ENCODE measurements at places on chromosomes 7 and 10.

DNA sequence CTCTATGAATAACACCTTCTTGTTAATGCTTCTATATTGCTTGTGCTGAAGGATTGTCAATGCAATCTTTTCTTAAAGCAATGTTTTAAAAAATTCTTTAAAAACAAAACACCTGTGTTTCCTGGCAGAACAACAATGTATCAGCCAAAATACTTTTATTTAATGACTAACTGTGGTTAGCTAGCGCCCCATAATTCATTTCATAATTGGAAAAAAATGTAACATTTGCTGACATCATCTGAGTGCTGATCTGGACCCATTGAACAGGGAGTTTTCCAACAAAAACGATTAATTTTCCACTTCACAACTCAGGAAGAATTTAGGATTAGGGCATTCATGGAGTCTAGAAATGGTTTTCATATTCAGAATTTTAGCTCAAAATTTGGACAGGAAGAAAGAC is 137.6 kb upstream of the CDK6 start:
- no peak overlapping the region for H3K4me3 ChIP-seq
- no peaks in the 10 kb centered on the region for H3K27me3 ChIP-seq
- no peaks in the 10 kb centered on the region for H3K36me3 ChIP-seq
- DNase-seq = no peak
- H3K4me1 ChIP-seq = no peaks in the 10 kb centered on the region

GRCh38 chr7:152313831-152314604 is 121.8 kb downstream of the KMT2C start:
- peak overlapping the region; percentile 65 for H3K27ac ChIP-seq
- DNase-seq = peak; percentile 84
- H3K4me1 ChIP-seq = peaks cover 46% of the 10 kb centered on the region
- H3K27me3 ChIP-seq = no peaks in the 10 kb centered on the region

DNA sequence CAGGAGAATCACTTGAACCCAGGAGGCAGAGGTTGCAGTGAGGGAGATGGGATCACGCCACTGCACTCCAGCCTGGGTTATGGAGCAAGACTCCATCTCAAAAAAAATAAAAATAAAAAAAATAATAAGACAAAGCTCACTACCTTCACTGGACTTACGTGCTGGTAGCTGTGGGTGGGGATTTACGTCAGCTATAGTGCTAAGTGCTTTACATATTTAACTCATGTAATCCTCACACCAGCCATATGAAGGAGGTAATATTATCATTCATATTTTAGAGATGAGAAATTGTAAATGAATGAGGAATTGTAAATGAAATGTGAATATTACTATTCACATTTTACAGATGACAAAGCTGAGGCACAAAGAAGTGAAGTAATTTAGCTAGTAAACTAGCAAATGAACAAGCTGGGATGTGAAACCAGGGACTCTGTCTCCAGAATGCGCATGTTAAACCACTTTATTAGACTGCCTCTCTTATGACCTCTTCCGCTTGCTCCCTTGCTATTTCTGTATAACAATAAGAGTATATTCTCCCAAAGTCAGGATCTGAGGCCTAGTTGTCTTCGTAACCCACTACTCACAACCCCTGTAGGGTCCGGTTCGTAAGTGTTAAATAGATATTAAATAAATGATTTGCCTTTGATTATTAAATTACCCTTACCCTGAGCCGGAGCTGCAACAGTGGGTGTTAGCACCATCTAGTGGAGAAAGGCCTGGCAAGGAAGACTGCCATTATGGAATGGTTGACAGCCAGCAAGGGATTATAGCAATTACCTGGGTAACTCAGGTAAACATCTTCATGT is 70.2 kb downstream of the HTR7 start:
- H3K4me3 ChIP-seq = no peak overlapping the region
- no peaks in the 10 kb centered on the region for H3K36me3 ChIP-seq
- H3K27me3 ChIP-seq = no peaks in the 10 kb centered on the region
- H3K27ac ChIP-seq = no peak overlapping the region

DNA sequence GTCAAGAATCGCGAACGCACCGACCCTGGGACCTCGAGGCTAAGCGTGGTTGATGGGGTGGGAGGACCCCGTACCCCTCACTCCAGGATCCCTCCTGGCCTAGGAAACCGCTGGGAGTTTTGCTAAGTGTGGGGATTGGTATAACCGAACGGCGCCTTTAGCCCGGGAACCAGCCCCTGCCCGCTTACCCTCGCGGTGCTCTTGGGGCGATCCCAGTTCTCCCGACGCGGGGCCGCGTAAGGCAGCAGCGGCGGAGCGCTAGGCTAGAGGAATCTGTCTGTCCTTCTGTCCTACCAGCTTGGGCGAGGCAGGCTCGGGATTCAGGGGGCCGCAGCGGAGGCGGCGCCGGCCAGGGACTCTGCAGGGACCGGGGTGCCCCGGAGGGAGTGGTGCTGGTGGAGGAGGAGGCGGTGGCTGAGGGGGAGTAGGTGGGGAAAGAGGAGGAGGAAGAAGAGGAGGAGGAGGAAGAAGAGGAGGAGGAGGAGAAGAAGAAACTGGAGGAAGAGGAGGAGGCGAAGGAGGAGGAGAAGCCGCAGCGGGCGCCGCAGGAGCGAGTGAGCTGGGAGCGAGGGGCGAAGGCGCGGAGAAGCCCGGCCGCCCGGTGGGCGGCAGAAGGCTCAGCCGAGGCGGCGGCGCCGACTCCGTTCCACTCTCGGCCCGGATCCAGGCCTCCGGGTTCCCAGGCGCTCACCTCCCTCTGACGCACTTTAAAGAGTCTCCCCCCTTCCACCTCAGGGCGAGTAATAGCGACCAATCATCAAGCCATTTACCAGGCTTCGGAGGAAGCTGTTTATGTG is 439 bp upstream of the EMX2 start:
- H3K4me3 ChIP-seq = no peak overlapping the region
- H3K27ac ChIP-seq = no peak overlapping the region
- no peaks in the 10 kb centered on the region for H3K4me1 ChIP-seq
- no peaks in the 10 kb centered on the region for H3K27me3 ChIP-seq
- DNase-seq = no peak

- no peak overlapping the region for H3K4me3 ChIP-seq
- H3K27me3 ChIP-seq = no peaks in the 10 kb centered on the region
- no peak for DNase-seq
- H3K36me3 ChIP-seq = no peaks in the 10 kb centered on the region
- H3K4me1 ChIP-seq = no peaks in the 10 kb centered on the region
These were observed 484.8 kb upstream of the ANKRD30A start for GRCh38 chr10:36640626-36641025.

DNA sequence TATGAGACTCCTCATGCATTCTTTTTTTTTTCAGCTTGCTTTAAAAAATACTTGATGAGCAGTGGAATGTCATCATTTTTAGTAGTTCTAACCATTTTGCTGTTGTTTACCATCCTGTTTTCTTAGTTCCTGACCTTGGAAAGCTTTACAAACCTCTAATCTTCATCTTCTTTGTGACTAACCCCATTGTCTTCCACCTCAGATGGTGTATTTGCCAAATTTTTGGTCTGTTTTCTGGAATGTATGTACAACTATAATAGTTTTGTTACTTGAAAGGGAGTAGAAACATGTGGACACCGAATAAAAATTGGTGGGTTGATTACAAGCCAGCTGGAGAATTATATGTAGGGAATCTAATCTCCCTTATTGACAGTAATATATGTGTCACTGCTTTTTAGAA is 172.7 kb downstream of the SND1 start:
- no peak for DNase-seq
- H3K27ac ChIP-seq = peak overlapping the region; percentile 76
- H3K36me3 ChIP-seq = 0 out of 2 replicates have a peak, but pooled peaks cover 3% of the 10 kb centered on the region
- H3K4me1 ChIP-seq = peaks cover 76% of the 10 kb centered on the region
- H3K27me3 ChIP-seq = no peaks in the 10 kb centered on the region

- H3K36me3 ChIP-seq = no peaks in the 10 kb centered on the region
- no peak overlapping the region for H3K27ac ChIP-seq
- no peaks in the 10 kb centered on the region for H3K4me1 ChIP-seq
- DNase-seq = no peak
- H3K4me3 ChIP-seq = no peak overlapping the region
- no peaks in the 10 kb centered on the region for H3K27me3 ChIP-seq
These were observed 260.3 kb upstream of the MINDY3 start for GRCh38 chr10:16120563-16120962.

- no peaks in the 10 kb centered on the region for H3K27me3 ChIP-seq
- H3K27ac ChIP-seq = no peak overlapping the region
- no peaks in the 10 kb centered on the region for H3K36me3 ChIP-seq
- DNase-seq = no peak
- H3K4me1 ChIP-seq = no peaks in the 10 kb centered on the region
These were observed 625.8 kb upstream of the SORCS1 start for GRCh38 chr10:107790271-107790670.

GRCh38 chr7:51647931-51648351 is 331.3 kb upstream of the COBL start:
- no peaks in the 10 kb centered on the region for H3K27me3 ChIP-seq
- no peaks in the 10 kb centered on the region for H3K4me1 ChIP-seq
- no peak for DNase-seq
- H3K4me3 ChIP-seq = no peak overlapping the region
- no peaks in the 10 kb centered on the region for H3K36me3 ChIP-seq
- no peak overlapping the region for H3K27ac ChIP-seq

DNA sequence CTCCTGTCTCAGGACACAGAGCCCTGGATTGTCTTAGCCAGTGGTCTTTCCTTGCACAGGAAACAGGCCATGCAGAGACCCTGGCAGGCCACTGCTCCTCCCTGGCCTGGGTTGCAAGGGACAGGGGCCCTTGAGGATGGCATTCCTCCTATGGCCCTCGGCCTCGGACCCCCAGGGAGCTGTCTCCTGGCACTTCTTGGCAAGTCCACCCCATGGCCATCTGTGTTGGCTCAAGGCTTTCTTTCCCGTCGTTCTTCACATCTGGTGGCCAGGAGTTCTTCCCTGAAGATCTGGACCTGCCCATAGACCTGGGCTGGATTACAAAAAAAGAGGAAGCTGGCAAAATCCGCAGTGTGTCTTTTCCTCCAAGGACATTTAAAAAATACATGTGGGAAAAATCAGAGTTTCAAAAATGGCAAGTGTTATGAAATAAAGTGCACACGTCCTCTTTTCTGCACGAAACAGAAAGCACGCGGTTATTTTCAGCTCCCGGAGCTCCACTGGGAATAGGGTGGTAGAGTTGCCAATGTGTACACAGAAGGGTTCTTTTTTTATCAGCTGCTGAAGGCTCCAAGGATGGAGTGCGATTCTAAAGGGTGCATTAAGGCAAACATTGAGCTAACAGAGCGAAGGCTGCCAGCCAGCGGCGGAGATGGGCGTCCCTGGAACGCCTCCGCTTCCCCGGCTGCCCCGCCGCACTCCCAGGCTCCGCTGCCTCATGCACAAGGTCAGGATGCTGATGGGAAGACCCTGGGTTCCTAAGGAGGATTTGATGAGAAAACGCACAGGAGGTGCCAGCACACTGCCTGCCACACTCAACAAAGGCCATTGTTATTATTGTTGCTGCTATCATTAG is 62.8 kb upstream of the FAM20C start:
- no peaks in the 10 kb centered on the region for H3K4me1 ChIP-seq
- no peak for DNase-seq
- H3K27ac ChIP-seq = no peak overlapping the region
- H3K4me3 ChIP-seq = no peak overlapping the region

GRCh38 chr7:108034586-108034985 is 31.6 kb upstream of the LAMB1 start:
- H3K27ac ChIP-seq = no peak overlapping the region
- H3K27me3 ChIP-seq = no peaks in the 10 kb centered on the region
- no peaks in the 10 kb centered on the region for H3K36me3 ChIP-seq

GRCh38 chr7:71243736-71244410 is 111.9 kb downstream of the GALNT17 start:
- H3K27me3 ChIP-seq = no peaks in the 10 kb centered on the region

DNA sequence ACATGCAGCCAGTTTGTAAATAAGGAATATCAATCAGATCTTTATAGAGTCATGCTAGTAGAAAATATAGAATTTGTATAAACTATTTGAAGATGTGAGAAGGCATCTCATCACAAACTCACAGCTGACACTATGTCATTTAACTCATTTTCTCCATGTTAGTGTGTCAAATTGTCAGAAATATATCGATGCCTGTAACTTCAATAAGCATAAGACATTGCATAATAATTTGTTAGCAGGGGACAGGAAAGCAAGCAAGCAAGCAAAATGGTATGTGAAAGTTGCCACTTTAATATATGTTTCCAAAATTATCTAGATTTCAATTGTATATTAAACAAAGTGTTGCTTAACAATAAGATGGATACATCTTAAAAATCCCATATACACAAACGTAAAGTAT is 571.0 kb downstream of the ARL4A start:
- H3K4me3 ChIP-seq = no peak overlapping the region
- H3K27ac ChIP-seq = no peak overlapping the region
- no peaks in the 10 kb centered on the region for H3K4me1 ChIP-seq
- no peaks in the 10 kb centered on the region for H3K36me3 ChIP-seq
- no peaks in the 10 kb centered on the region for H3K27me3 ChIP-seq

DNA sequence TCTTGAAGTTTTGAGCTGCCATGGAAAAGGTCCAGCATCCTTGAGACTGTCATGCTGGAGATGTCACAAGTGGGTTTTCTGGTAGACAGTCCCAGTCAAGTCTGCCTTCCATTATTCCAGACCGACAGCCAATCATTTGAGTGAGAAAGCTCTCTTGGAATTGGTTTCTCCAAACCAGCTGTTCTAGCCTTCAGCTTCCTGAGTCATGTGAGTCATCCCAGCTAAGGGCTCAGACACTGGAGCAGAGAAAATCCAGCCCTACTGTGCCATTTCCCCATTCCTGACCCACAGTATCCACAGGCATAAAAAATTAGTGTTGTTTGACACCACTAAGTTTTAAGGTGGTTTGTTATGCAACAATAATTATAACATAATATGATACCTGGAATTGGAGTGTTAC is 219.0 kb downstream of the ADRA2A start:
- H3K27ac ChIP-seq = no peak overlapping the region
- H3K4me3 ChIP-seq = no peak overlapping the region
- no peaks in the 10 kb centered on the region for H3K36me3 ChIP-seq
- no peaks in the 10 kb centered on the region for H3K27me3 ChIP-seq

- H3K4me1 ChIP-seq = no peaks in the 10 kb centered on the region
- DNase-seq = no peak
- no peak overlapping the region for H3K4me3 ChIP-seq
- H3K27ac ChIP-seq = no peak overlapping the region
- H3K27me3 ChIP-seq = no peaks in the 10 kb centered on the region
- H3K36me3 ChIP-seq = no peaks in the 10 kb centered on the region
These were observed 76.0 kb upstream of the NKX6-2 start for GRCh38 chr10:132861884-132862461.

- H3K36me3 ChIP-seq = no peaks in the 10 kb centered on the region
- H3K27me3 ChIP-seq = no peaks in the 10 kb centered on the region
- DNase-seq = peak; percentile 44
- no peak overlapping the region for H3K27ac ChIP-seq
- H3K4me3 ChIP-seq = no peak overlapping the region
These were observed 32.0 kb upstream of the STRIP2 start for GRCh38 chr7:129401967-129402860.

Measured in Karpas-422 (cell line).